ENCODE measurements at places on chromosomes 5 and 9.

GRCh38 chr5:150261231-150261630, 28.3 kb downstream of the CAMK2A start:
- no peak for DNase-seq

DNA sequence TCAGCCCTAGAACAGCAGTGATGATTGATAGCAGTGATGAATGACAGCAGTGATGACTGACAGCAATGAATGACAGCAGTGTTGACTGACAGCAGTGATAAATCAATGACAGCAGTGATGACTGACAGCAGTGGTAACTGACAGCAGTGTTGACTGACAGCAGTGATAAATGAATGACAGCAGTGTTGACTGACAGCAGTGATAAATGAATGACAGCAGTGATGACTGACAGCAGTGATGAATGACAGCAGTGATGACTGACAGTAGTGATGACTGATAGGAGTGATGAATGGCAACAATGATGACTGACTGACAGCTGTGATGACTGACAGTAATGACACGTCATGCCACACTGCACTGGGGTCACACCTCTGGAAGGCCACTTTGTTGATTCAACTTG, 106.8 kb downstream of the ENTREP1 start:
- DNase-seq = no peak

GRCh38 chr5:18102733-18103132, 468.5 kb downstream of the TAF11L14 start:
- no peak for DNase-seq

GRCh38 chr9:34899535-34900158, 58.4 kb upstream of the PHF24 start:
- DNase-seq = peak; percentile 81

DNA sequence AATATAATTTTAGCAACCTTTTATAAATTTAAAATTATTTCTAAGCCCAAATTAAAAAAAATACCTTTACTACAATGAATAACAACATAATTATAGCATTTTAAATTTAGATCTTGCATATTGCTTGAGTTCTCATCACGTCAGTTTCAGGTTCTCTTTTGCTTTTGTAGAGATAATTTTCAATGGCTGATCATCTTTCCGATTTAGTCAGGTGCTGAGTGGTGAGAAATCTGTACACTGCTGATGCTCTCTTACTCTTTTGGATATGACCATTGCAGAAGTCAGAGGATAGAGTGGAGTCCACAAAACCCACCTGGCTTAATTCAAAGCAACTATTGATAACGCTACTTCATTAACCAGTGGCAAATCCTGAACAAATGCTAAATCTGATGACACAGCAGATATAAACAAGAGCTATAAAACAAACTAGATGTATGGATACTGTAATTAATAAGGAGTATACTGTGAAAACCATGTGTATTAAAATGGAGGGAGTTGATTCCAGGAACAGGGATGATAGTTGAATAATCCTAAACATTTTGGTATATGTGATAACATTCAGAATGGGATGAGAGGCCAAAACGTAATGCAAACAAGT, 394.8 kb downstream of the CSNK1G3 start:
- DNase-seq = no peak

GRCh38 chr5:157530226-157530972, 45.2 kb downstream of the ADAM19 start:
- no peak for DNase-seq

DNA sequence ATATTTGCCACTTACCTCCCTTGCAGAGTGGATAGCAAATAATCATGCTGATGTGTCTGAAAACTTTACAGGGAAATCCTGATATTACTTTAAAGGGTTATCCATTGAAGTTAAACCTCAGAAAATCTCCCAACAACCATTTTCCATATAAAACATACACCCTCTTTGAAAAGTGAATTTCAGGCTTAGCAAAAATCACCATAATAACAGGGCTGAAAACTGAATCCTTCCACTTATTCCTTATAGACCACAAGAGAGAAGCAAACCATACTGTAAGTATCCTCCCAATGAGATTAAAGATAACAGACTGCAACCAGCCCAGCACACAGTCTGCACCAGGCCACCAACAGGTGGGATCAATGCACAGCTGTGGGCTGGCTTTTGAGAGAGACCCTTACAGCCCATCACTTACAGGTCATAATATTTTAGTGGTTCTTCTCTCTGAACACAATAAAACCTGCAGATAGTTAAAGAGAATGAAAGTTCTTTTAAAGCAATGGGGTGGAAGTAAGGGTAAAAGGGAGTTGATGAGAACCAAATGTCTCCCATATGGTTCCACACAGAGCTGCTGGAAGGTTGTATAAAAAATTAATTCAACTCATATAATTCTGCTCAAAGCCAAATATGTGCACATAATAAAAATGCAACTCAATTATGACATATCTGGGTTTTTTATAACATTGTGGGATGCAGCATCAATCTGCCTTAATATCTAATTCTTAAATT, 376.2 kb upstream of the GRAMD2B start:
- DNase-seq = no peak

- DNase-seq = no peak
Measured at GRCh38 chr9:35731415-35732184, 395 bp downstream of the TLN1 start.

DNA sequence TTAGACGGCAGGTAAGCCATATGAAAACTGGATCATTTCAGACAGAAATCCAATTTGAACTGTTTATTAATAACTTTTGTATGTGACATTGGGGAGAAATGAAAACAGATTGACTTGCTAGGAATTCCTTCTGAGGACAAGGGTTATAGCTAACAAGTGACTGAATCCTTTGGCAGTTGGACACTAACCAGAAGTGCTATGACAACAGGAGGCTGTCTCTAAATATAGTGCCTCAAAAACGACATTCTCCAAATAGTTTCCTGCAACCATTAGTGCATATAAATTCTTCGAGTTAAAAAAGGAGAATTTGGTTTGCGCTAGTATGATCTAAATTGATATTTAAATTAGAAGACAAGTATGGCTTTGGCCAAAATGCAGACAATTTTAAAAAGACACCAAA, 338.6 kb downstream of the PTPRD start:
- no peak for DNase-seq

All from cerebellum (tissue), 4 donors.